ENCODE measurements at places on chromosomes 1 and 21.

- no peak for DNase-seq
Observed at GRCh38 chr1:161012420-161012819, 8.5 kb downstream of the F11R start.

DNA sequence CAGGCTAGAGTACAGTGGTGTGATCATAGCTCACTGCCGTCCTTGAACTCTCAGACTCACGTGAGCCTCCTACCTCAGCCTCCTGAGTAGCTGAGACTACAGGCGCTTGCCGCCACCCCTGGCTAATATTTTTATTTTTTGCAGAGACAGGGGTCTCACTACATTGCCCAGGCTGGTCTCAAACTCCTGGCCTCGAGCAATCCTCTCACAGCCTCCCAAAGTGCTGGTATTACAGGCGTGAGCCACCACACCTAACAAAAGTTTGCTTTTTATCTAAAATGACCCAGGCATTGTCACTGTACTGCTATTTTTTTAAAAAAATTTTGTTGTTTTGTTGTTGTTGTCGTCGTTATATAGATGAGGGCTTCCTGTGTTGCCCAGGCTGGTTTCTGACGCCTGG, 46.4 kb downstream of the CAPN2 start:
- no peak for DNase-seq

DNA sequence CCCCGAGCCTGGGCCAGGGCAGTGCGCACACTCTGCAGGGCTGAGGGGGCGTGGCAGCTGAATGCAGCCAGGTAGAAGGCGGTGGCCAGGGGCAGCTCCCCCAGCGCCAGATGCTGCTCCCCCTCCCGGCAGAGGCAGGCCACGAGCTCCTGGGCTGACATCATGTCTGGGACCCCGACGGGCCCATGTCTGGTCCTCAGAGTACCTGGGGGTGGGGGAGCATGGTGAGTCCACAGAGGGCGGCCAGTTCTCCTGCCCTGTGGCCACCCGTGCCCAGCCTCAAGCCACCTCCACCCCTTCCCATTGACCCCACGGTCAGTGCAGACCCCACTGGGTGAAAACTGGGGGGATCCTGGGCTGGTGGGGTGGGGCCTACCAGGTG, 838 bp downstream of the TTC34 start:
- no peak for DNase-seq

- peak; percentile 85 for DNase-seq
Observed at GRCh38 chr21:34707876-34708325, 39.1 kb downstream of the CLIC6 start.

GRCh38 chr1:198686069-198686728, 47.4 kb downstream of the PTPRC start:
- DNase-seq: no peak

GRCh38 chr1:235910357-235911299, 43.9 kb upstream of the LYST start:
- DNase-seq: peak; percentile 68

DNA sequence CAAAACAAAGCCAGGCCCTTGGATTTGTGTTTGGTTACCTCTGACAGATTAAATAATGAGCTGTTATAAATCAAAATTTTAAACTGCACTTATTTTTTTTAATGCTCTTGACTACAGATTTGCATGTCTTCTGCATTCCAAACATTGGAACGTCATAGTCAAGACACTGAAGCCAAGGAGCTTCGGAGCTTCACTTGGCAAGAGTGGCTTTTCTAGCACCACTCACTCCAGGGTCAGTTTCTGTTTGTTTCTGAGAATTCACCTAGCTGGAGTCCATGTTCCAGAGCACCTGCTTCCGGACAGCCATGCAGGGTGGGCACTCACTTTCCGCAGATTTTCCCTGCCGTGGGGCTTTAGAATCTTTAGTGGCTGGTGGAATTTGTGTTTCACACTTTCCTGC, 202.9 kb downstream of the ZP4 start:
- DNase-seq: no peak

- DNase-seq: no peak
Observed at GRCh38 chr1:3119725-3120124, 50.7 kb downstream of the PRDM16 start.

DNA sequence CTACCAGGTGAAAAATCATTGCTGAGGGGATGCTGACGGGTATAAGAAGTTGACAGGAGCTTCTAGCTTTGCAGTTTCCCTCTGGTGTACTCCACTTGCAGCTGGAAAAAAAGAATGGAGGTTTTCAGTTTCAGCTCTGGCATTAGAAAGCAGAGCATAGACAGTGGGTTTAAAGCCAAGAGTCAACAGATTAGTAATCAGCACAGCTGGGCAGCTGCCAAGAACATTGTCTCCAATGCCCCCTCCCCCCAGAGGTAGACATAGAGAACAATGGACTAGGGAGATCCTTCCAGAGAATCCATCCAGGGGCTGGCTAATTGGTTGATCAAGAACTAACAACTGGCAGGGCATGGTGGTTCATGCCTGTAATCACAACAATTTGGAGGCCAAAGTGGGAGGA, 10.1 kb upstream of the ZBTB8B start:
- DNase-seq: no peak

- DNase-seq: no peak
Observed at GRCh38 chr1:17472814-17473213, 33.3 kb upstream of the RCC2 start.

DNA sequence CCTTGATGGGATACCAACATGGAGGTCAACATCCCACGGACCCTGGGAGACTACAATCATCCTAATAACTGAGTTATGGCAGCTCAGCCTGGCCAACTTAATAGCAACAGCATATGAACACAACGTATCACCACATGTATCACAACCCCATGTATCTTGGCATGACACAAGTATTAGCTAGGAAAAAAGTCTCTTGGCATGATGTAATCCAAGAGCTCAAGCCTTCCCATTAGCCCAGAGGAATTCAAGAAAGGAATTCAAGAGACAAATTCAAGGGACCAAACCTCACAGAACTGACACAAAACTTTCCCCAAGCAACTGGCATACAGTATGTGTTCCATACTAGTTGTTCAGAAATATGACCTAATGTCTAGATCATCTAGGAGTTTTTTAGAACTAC, 100.9 kb upstream of the HMGB4 start:
- no peak for DNase-seq

GRCh38 chr1:88800382-88801051, 90.8 kb downstream of the GTF2B start:
- peak; percentile 56 for DNase-seq

- DNase-seq: no peak
Observed at GRCh38 chr1:18719786-18720451, 89.3 kb downstream of the PAX7 start.

- no peak for DNase-seq
Observed at GRCh38 chr1:193013707-193014106, 45.5 kb downstream of the UCHL5 start.

- peak; percentile 6 for DNase-seq
Observed at GRCh38 chr1:15218287-15219279, 28.4 kb upstream of the FHAD1 start.

GRCh38 chr1:209688746-209689234, 13.6 kb downstream of the G0S2 start:
- DNase-seq: no peak

DNA sequence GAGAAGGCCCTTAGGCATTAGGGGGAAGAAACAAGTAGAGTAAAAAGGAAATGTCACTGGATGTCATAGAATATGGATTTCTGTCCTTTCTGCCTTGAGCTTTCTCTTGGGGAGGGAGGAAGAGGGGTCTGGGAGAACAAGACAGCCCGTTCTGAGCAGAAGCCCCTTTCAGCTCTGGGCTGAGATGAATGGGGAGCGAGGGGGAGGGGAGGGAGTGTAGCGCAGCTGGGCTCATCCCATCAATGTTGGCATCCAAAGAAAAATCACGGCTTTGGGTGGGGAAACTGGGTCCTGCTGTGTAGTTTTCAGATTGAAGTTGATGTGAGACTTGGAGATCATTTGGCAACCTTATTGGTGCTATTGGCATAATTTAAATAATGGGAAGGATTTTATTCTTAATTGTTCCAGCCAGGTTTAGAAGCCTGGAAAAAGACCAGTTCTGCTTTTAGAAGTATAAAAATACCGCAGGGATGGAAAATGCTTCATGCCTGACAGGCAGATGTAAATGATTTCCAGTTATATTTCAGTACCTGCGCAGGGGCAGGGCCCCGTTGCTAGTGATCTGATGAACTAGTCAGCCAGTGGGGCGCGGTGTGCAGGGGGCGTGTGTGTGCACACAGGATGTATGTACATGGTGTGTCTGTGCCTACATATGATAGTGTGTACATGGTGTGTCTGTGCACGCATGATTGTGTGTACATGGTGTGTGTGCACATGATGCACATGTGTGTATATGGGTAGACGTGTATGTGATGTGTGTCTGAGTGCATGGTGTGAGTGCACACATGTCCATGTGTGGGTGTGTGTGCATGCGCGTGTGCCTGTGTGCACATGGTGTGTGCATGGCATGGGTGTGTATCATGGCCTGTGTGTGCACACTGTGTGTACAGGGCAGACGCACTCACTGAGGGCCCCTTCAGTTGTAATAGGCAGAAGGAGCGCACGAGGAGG, 36.0 kb downstream of the ABCG1 start:
- no peak for DNase-seq

DNA sequence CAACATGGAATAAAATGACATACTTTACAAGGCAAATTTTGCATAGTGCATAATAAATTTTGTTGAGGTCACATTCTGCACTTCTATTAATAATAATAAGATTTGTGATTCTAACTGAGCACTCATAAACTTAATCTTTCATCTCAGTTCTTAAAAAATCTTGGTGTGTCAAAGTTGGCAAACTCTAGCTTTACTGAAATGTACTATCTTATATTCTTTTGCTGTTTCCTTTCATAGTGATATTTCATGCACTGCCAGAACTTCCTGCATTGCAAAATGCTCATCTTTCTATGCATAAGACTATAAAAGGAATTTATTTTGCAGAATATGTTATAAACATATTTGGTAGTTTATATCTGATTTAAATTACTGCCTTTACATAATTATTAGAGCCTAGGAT, 797.6 kb downstream of the ADGRL2 start:
- DNase-seq: no peak

- no peak for DNase-seq
Observed at GRCh38 chr1:58780411-58780810, 3.4 kb downstream of the JUN start.

GRCh38 chr21:27569091-27569490, 602.2 kb upstream of the ADAMTS5 start:
- no peak for DNase-seq

DNA sequence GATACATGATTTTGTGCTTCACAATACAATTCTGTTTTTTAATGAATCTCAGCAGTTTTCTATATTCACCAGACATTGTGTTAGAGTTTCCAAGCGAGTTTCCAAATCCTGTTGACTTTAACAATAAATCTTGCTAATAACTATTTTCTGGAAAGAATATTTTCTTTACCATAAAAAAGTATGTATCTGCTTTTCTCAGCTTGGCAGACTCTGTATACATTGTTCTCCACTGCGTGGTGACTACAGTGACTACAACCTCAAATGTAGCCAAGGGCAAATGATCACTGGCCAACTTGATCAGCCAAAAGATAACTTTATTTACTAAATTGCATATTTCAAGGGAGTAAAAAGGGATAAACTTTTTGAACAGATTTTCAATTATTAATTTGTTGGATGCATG, 325.9 kb upstream of the ADAMTS5 start:
- DNase-seq: no peak

- DNase-seq: no peak
Observed at GRCh38 chr1:47727051-47727696, 270.0 kb downstream of the TRABD2B start.

GRCh38 chr1:64922336-64922735, 44.0 kb downstream of the JAK1 start:
- DNase-seq: peak; percentile 30

DNA sequence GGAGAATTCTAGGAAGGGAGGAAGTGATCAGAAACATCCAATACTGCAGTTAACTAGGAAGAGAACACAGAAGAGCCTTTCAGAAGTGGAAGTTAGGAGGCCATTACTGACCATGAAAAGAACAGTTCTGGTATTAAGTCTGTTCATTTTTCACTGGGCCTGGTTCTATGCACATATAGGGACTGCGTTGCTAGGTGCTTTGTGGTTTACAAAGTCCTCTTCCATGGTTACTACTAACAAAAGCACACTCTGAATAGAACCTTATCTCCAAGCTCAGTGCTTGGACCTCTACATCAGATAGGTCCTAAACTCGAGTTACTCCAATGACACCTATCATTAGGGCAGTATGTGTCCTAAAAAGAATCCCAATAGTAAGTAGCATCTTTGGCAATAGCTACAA, 75.4 kb downstream of the RPAP2 start:
- DNase-seq: no peak

DNA sequence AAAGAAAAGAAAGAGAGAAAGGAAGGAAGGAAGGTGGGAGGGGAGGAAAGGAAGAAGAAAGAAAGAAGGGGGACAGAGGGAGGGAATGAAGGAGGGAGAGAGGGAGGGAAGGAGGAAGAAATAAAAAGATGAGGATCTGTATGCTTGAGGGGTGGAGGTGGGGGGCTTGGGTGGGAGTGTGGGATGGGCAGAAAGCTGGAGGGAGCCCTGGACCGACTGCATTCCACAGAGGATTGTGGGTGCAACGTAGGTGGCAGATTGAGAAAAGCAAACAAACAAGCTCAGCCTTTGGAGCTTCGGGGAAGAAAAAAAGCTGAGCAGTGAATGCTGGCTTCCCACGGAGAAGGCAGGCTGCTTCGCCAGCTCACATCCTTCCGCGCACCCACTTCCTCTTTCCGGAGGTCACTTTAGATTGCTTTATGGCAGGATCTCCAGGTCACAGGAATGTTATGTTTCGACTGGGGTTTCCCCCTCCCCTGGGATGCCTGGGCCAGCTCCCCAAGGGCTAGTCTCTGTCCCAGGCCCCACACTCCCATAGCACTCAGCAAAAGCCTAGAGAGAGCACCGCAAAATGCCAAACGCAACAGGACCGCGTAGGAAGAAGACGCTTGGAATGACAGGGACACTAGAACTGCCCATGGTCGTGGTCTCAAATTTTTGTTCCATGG, 20.7 kb upstream of the LGALS8 start:
- DNase-seq: peak; percentile 9

DNA sequence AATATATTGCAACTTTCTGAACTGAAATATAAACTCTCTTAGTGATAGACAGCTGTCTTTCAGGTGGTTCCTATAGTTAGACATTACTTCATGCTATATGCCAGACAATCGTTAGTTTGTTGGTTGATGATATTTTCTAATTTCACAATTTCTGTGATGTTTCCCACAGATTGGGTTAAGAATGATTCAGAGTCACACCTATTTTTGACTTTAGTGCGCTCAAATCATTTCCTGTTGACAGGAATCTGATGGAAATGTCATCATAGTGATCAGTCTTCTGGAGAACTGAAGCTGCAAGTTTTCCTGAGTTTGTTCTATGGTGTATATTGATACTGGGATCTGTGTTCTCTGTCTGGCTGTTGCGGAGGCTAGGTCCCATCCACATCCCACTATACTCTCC, 119.7 kb downstream of the C1orf21 start:
- DNase-seq: no peak

- no peak for DNase-seq
Observed at GRCh38 chr21:14076143-14076806, 134.5 kb downstream of the LIPI start.

DNA sequence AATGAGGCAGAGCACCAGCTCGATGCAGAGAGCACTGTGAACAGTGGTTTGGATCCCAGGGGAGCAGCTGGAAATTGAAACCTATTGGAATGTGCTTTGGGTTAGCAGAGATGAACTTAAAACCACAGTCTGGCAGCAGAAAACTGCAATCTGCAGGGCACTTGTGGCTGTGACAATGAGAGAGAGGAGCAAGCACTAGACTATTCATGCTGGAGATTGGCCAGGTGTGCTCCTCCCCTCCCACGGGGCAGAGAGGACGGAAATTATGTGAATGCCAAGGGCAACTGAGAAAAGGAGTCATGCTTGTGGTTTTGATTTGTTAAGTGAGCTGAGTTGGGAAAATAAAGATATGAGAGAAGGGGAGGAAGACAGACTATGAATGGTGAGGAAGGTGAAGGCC, 38.1 kb downstream of the HSD3B2 start:
- DNase-seq: peak; percentile 46
